ENCODE measurements at places on chromosomes 3 and 15.

- DNase-seq, result no peak
These were observed 25.8 kb downstream of the RAF1 start for GRCh38 chr3:12638105-12638504.

DNA sequence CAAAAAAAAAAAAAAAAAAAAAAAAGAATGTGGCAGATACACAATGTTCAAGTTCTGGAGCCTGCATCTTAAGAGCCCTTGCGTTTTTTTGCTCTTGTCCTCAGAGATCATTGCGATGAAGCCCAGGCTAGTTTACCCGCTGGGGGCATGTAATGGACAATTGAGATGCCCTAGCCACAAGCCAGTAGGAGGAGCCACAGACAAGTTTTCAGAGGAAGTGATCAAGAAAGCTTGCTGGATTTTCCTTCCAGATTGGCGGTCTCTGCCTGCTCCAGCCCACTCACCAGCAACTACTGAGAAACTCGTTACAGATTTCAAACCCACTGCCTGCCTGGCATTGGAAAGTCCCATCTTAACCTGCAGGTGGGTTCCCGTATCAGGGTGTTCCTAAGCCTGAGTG, 192.1 kb upstream of the EOMES start:
- DNase-seq, result peak; percentile 4

GRCh38 chr3:187919048-187919447, 173.8 kb upstream of the BCL6 start:
- DNase-seq, result peak; percentile 63

- DNase-seq, result peak; percentile 92
These were observed 121.0 kb downstream of the TFDP2 start for GRCh38 chr3:142028243-142028777.

- no peak for DNase-seq
These were observed 211.0 kb downstream of the GBE1 start for GRCh38 chr3:81550415-81550814.

- DNase-seq, result no peak
These were observed 71.1 kb upstream of the SPATA12 start for GRCh38 chr3:56989169-56989976.

DNA sequence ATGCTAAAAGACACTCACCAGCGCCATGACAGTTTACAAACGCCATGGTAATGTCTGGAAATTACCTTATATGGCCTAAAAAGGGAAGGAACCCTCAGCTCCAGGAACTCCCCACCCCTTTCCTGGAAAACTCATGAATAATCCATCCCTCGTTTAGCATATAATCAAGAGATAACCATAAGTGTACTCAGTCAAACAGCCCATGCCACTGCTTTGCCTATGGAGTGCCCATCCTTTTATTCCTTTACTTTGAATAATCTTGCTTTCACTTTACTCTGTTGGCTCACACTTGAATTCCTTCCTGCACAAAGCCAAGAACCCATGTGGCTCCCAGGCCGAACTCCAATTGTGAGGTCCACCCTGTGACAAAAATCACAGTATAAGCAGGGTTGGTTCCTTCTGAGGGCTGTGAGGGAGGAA, 19.1 kb upstream of the FSTL1 start:
- DNase-seq, result peak; percentile 40

- no peak for DNase-seq
These were observed 96.2 kb upstream of the PLCL2 start for GRCh38 chr3:16788440-16789056.

DNA sequence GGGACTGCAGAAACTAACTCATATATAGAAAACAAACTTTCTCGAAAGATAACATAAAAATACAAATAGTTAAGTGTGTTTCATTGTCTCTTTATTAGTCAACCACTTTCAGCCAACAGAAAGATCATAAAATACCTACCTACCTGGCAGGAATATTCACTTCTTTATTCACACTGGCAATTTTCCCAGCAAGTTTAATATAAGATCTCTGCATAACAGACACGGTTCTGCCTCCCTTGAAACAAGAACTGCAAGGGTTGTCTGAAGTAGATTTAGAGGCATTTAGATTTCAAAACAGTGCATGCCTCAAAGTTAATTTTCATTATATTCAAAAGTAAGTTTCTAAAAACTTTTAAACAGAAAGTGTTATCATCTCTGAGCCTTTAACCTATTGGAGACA, 7.1 kb downstream of the NPTN start:
- DNase-seq, result no peak

DNA sequence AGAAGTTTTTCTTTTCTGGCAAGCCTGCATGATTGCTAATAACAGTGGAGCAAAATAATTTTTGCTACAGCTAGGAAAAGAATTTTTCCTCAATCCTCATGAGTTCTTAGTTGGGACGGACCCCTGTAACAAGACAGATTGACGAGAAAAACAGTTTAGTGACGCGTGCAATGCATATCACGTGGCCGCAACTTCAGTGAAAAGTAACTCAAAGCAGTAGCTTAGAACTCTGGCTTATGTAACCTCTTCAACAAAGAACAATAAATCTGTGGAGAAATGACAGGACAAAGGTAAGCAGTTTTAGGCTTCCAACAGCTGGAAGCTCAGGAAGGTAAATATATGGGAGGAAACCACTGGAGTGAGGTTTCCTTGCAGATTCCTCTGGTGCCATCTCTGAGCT, 19.7 kb downstream of the FAM107A start:
- no peak for DNase-seq

GRCh38 chr3:172388412-172389078, 59.7 kb downstream of the GHSR start:
- DNase-seq, result no peak

DNA sequence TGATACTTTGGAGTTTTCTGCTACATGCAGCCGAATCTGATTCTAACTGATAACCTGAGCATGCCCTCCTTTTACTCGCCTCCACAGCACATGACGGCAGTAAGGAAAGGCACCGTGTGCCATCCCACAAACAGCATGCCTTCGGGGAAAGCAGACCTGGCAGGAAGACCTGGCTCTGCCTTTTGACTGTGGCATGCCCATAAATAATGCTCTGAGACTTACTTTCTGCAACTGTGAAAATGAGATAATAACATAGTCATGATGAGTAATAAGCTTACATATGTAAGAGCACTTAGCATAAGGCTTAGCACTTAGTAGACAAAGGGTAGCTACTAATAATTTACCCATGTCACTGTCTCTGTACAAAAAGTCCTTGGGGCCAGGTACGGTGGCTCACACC, 32.9 kb downstream of the MTHFS start:
- DNase-seq, result no peak

DNA sequence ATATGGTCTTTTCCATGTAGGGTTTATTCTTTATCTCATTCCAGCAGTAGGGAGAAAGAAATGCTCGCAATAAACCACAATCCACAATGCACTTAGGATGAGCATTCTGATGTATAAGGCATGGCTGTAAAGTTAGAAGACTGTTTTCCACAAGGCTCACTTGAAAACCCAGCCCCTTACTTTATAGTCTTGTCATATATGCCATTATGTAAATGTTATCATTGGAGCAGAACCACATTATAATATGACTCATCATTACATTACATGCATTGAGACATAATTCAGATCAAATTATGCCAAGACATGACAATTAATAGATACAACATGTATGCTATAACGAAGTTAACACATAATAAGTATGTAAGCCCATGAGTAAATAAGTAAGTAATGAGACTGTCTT, 348.1 kb downstream of the LSAMP start:
- no peak for DNase-seq

GRCh38 chr3:148930752-148931151, 60.6 kb upstream of the GYG1 start:
- DNase-seq, result peak; percentile 85

- DNase-seq, result no peak
These were observed 48.7 kb upstream of the IREB2 start for GRCh38 chr15:78389322-78389721.

DNA sequence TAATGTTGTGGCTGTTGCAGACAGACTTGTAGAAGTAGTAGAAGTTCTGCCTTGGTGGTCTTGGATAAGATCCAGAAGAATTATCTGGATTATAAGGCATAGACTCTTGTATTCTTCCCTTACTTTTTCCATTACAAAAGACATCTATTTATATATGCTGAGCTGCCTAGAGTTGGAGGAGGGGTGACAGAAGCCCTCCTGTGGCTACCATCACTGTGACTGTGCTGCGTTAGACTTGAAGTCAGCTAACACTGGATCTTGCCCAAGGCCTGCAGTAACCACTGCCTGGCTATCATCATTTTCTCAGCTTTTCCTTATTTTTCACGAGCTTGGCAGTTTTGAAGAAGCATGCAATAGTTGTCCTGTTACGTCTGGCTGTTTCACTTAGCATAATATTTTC, 684.8 kb upstream of the BCHE start:
- no peak for DNase-seq

- DNase-seq, result no peak
These were observed 61.8 kb downstream of the ATP11B start for GRCh38 chr3:182855076-182855475.

GRCh38 chr15:81400640-81401236, 26.7 kb upstream of the TMC3 start:
- peak; percentile 82 for DNase-seq

GRCh38 chr3:87084868-87085267, 93.9 kb upstream of the VGLL3 start:
- peak; percentile 67 for DNase-seq

- no peak for DNase-seq
These were observed 63.8 kb downstream of the IGSF11 start for GRCh38 chr3:118970819-118971218.

DNA sequence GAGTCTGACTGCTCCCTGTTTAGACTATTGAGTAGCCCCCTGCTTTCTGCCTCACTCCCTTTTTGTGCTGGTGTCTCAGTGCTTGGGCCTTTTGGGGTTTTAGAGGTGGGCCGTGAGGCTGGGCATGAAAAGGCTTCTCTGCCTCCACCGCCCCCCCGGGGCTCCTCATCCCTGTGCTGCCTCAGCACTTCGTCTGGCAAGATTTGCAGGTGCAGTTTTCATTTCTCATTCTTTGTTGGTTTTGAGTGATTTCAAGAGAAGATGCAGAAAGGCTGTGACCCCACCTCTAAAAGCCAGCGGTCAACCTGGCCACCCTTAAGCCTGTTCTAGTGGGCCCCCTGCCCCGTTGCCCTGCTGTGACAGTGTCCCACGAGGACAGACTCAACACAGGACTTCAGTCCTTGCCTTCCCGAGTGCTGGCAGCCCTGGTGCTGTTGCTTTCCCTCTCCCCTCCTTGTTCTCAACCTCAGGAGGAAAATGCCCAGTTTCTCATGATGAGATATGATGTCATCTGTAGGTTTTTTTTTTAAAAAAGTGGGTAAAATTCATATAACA, 38.0 kb downstream of the APBA2 start:
- DNase-seq, result no peak

GRCh38 chr3:127549826-127550467, 40.6 kb downstream of the TPRA1 start:
- DNase-seq, result no peak

GRCh38 chr3:129360705-129361460, 67.6 kb downstream of the EFCAB12 start:
- no peak for DNase-seq

- DNase-seq, result peak; percentile 77
These were observed at the start of gene DISP2 for GRCh38 chr15:40357723-40358470. DISP2 (plus strand) TSS chr15:40358219; CDS start chr15:40358322, 103 bp downstream.

DNA sequence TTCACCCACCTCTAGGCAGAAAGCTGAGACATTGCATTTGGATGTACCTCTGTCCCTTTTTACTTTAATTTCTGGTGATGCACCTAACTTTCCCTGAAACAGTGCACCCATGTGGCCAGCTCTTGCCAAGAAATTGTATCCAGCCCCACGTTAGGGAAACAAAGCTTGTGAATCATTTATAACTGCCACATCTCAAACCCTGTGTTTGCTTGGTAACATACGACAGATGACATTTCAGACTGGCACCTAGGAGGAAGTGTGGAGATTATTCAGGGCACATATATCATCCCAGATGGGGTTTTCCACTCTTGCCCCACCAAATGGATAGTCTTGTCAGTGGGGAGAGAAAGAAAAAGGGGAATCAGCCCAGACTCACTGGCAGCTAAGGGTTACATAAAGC, 2.1 kb downstream of the CYB561D2 start:
- DNase-seq, result peak; percentile 48

DNA sequence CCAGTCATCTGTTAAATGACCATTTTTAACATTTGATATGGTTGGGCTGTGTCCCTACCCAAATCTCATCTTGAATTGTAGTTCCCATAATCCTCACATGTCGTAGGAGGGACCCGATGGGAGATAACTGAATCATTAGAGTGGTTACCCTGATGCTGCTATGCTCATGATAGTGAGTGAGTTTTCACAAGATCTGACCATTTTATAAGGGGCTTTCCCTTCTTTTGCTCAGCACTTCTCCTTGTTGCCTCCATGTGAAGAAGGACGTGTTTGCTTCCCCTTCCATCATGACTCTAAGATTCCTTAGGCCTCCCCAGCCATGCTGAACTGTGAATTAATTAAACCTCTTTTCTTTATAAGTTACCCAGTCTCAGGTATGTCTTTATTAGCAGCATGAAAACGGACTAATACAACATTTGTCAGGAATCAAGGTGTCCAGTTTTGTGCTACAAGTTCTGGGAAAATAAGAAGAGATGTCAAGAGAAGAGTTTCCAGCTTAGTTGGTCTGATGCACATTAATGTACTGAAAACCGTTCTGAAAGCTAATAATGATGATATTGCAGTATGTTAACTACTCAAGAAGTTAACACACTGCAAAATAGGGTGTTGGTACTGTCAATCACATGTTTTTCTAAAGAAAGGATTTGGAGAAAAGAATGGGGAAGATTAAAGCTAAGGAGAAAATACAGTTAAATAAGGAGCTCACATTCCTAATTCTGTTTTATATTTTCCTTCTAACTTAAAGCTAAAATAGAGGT, 67.9 kb downstream of the ATP8B4 start:
- DNase-seq, result no peak

GRCh38 chr15:71709808-71710418, 100.4 kb upstream of the NR2E3 start:
- DNase-seq, result no peak

GRCh38 chr3:73490453-73491286, 134.1 kb downstream of the PDZRN3 start:
- peak; percentile 93 for DNase-seq

Measured in choroid plexus epithelial cell (primary cell).